Ascending aorta (tissue), 2 donors: ENCODE measurements at places on chromosomes 7 and 10. TPM values are rescaled to one million over a fixed set of nuclear protein-coding genes. Genes with fewer than 3 reads are reported as not detected.

DNA sequence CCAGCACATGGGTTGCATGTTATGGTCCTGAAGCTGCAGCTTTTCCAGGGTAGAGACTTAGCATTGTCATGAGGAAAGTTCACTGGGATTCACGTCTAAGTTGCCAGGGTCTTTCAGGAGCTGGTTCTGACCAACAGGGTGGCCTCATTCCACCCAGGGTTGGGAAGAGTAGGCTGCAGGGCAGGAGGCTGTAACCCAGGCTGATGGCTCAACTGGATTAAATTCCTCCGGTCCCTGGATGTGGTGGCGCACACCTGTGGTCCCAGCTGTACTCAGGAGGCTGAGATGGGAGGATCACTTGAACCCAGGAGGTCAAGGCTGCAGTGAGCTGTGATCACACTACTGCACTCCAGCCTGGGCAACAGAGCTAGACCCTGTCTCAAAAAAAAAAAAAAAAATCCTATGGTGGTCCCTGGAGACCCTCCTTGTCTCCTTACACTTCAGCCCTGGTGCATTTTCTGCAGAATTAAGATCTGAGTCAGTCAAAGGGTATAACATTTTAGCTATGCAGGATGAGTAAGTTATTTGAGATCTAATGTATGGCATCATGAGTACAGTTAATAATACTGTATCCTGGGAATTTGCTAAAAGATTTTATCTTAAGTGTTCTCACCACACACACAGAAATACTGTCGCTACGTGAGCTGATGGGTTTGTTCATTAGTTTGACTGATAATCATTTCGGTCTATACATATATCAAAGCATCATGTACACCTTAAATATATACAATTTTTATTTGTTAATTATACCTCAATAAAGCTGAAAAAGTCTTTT is 44.0 kb downstream of the ASB13 start:
- H3K4me3 ChIP-seq: no peak overlapping the region
- no peaks in the 10 kb centered on the region for H3K36me3 ChIP-seq
- peak overlapping the region; percentile 52 for H3K27ac ChIP-seq
- peaks cover 52% of the 10 kb centered on the region for H3K4me1 ChIP-seq
- DNase-seq: no peak
- H3K27me3 ChIP-seq: no peaks in the 10 kb centered on the region

DNA sequence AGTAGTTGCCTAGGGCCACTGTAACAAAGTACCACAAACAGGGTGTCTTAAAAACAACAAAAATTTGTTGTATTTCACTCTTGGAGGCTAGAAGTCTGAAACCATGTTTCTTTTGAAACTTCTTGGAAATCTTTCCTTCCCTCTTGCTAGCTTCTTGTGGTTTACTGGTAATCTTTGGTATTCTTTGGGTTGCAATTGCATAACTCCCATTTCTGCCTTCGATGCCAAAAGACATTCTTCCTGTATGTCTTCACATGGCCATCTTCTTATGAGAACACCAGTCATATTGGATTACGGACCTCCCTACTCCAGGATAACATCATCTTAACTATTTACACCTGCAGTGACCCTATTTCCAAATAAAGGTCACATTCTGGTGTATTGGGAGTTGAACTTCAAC is 357.4 kb downstream of the PPP1R3A start:
- no peak for DNase-seq
- peak overlapping the region; percentile 39 for H3K27ac ChIP-seq
- no peak overlapping the region for H3K4me3 ChIP-seq
- H3K27me3 ChIP-seq: no peaks in the 10 kb centered on the region
- H3K36me3 ChIP-seq: no peaks in the 10 kb centered on the region

DNA sequence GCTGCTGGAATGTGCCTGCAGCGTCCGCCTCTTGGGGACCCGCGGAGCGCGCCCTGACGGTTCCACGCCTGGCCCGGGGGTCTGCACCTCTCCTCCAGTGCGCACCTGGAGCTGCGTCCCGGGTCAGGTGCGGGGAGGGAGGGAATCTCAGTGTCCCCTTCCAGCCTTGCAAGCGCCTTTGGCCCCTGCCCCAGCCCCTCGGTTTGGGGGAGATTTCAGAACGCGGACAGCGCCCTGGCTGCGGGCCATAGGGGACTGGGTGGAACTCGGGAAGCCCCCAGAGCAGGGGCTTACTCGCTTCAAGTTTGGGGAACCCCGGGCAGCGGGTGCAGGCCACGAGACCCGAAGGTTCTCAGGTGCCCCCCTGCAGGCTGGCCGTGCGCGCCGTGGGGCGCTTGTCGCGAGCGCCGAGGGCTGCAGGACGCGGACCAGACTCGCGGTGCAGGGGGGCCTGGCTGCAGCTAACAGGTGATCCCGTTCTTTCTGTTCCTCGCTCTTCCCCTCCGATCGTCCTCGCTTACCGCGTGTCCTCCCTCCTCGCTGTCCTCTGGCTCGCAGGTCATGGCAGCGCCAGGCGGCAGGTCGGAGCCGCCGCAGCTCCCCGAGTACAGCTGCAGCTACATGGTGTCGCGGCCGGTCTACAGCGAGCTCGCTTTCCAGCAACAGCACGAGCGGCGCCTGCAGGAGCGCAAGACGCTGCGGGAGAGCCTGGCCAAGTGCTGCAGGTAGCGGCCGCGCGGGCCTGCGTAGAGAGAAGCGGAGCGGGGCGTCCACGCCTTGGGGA is 645 bp downstream of the SLC26A4 start:
- H3K4me3 ChIP-seq: peak overlapping the region; percentile 75
- peaks cover 9% of the 10 kb centered on the region for H3K4me1 ChIP-seq
- no peak overlapping the region for H3K27ac ChIP-seq
- H3K27me3 ChIP-seq: no peaks in the 10 kb centered on the region
- H3K36me3 ChIP-seq: no peaks in the 10 kb centered on the region
- no peak for DNase-seq

DNA sequence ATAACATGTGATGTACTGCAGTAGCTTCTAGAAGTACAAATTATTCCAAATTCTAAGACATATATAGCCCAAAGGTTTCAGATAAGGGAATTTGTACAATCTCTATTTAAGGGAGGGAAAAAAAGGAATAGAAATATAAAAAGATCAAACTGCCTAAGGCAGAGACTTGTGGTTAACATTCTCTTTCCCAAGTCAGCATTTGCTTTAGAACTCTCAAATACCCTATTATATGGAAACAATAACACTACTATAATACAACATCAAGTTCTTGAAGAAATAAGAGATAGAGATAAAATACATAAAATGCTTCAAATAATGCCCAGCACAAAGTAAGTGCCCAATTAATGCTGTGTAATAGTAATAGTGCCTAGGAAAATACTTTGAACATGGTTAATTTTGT is 123.1 kb downstream of the CRPPA start:
- no peak overlapping the region for H3K27ac ChIP-seq
- DNase-seq: no peak
- H3K4me3 ChIP-seq: no peak overlapping the region
- H3K27me3 ChIP-seq: no peaks in the 10 kb centered on the region
- H3K36me3 ChIP-seq: no peaks in the 10 kb centered on the region

DNA sequence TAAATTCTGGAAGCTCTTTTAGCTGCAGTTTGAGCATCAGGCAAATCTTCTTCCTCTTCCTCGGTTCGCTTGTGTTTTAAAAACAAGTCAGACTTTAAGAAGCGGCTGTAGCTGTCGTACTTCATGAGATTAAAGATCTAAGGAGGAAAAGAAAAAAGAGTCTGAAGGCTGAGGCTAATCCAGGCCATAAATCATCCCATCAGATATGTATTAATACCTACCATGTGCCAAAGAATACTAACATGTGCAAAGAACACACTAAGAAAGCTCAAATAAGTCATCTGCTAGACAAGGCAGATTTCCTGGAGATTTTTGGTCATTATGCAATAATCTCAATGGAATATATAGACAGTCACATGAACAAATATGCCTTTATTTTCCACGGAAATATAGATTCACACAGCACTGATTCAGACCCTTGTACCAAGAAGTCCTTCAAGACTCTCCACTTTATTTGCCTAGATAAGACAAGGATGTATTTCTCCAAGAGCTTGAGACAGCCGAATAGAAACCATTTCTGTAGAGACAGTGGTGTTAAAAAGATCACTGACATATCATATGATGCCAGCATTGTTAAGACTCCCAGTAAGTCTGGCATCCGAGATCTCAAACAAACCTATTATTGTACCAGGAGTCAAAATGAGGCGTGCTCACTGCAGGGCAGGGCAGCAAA is 42.3 kb downstream of the RGS10 start:
- H3K4me3 ChIP-seq: no peak overlapping the region
- no peaks in the 10 kb centered on the region for H3K27me3 ChIP-seq
- H3K4me1 ChIP-seq: no peaks in the 10 kb centered on the region
- DNase-seq: no peak

DNA sequence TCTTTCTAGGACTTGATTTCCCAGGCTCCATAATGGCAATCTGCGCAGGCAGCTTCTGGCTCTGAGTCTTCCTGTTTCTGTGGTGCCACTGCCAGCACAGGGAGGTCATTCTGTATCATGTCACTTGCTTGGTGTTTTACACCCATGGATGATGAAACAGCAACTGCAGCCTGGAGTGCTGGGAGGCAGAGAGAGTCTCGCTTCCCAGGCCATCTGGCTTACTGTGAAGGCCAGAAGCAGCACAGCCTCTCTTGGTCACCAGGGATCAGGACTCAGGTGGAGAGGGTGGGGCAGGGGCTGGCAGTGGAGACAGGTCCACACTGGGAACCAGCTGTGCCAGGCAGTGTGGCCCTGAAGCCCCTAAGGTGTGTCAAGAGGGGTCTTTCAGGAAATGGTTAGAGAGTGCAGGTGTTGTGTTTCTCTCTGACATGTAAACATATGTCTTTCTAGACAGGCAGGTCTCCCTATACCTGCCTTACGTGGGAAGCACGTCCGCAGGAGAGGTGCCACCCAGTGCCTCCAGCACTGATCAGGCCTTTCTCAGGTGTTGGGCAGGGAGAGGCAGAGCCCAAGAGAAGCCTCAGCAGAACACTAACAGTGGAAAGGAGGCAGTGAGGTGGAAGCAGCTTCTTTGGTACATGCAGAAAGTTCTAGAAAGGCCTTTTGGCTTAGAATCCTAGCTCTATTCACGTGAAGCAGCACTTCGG is 71.4 kb downstream of the INSIG1 start:
- no peaks in the 10 kb centered on the region for H3K36me3 ChIP-seq
- no peak for DNase-seq
- H3K27ac ChIP-seq: no peak overlapping the region
- H3K4me1 ChIP-seq: peaks cover 7% of the 10 kb centered on the region
- no peak overlapping the region for H3K4me3 ChIP-seq
- H3K27me3 ChIP-seq: peaks cover 27% of the 10 kb centered on the region

DNA sequence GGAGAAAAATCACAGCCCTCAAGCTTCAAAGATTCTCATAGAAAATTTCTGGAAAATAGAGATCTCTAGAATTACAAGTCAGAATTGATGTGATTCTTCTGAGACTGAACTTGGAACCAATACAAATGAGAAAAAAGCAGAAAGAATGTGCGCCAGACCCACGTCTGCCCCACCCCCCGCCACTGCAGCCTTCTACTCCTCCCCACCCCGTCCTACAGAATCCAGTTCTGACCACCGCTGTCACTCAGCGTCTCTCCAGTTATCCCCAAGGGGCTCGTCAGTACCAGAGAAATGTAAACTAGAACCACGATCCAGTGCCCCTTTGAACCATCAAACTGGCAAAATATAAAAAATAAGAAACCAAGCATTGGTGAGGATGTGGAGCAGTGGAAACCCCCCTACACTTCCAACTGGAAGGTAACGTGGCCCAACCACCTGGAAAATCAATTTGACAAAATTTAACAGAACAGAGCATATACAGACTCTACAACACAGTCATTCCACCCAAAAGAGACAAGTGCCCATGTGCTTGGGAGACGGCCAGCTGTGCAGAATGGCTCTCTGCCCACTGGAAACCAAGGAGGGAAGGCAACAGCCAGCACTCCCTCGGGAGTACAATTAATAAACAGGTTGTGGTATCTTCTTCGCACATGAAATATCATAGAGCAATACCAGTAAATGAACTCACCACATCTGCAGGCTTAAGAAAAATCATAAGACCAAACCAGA is 397.9 kb downstream of the TNS3 start:
- H3K36me3 ChIP-seq: no peaks in the 10 kb centered on the region
- no peak overlapping the region for H3K4me3 ChIP-seq
- DNase-seq: no peak
- H3K27me3 ChIP-seq: no peaks in the 10 kb centered on the region

- H3K4me3 ChIP-seq: no peak overlapping the region
- no peaks in the 10 kb centered on the region for H3K27me3 ChIP-seq
- no peak for DNase-seq
- H3K36me3 ChIP-seq: no peaks in the 10 kb centered on the region
These were observed 240.8 kb downstream of the CDK14 start for GRCh38 chr7:90836937-90837336.

DNA sequence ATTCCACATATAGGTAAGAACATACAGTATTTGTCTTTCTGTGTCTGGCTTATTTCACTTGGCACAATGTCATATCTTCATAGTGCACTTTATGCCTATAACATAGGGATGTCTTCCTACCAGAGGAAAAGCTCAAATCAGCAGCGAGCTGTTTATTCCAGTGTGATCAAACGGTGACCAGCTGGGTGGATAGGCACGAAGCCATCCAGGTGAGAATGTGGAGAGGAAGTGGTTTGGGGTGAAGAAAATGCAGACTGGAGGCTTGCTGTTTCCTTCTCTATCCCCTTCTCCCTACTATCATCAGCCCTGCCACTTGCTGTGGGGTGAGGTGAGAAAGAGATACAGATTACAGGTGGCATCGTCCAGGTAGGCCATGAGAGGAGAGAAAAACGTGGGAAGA is 52.4 kb downstream of the CHCHD3 start:
- DNase-seq: no peak
- H3K27ac ChIP-seq: peak overlapping the region; percentile 63
- H3K4me1 ChIP-seq: peaks cover 6% of the 10 kb centered on the region
- H3K36me3 ChIP-seq: no peaks in the 10 kb centered on the region
- no peaks in the 10 kb centered on the region for H3K27me3 ChIP-seq
- no peak overlapping the region for H3K4me3 ChIP-seq

- H3K36me3 ChIP-seq: no peaks in the 10 kb centered on the region
- no peaks in the 10 kb centered on the region for H3K4me1 ChIP-seq
- H3K27ac ChIP-seq: no peak within 1 kb of the TSS
- H3K4me3 ChIP-seq: no peak within 1 kb of the TSS
These were observed at the start of gene ABLIM1 for GRCh38 chr10:114658175-114658574. TSS of gene ABLIM1 (minus strand) at chr10:114658275. CDS start at chr10:114658200, 75 bp downstream.

GRCh38 chr10:104577861-104578521 is 63.1 kb upstream of the SORCS3 start:
- no peaks in the 10 kb centered on the region for H3K36me3 ChIP-seq
- no peak overlapping the region for H3K27ac ChIP-seq
- no peaks in the 10 kb centered on the region for H3K27me3 ChIP-seq
- no peaks in the 10 kb centered on the region for H3K4me1 ChIP-seq
- no peak overlapping the region for H3K4me3 ChIP-seq

DNA sequence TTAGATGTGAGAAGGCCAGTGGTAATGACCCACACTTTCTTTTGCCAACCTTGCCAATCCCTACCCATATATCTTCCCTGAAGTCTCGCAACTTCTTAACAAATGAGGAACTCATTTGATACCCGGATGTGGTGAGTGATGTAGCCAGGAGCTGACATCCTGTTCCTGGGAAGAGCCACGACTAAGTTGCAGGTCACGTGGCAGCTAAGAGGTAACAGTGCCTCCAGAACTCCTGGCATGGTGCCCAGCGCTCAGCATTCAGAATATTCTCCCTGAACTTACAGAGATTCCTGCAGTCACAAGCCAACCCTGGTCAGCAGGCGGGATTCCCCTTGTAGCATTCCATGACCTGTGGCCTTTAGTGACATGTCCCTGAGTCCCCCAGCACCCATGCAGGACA is 282.5 kb downstream of the GALNT17 start:
- no peak for DNase-seq
- H3K27ac ChIP-seq: no peak overlapping the region
- H3K4me1 ChIP-seq: no peaks in the 10 kb centered on the region

Gene UCMA
- total RNA-seq: not detected

Gene MYOF
- total RNA-seq: 68.2 TPM

Gene RPEL1
- total RNA-seq: not detected

Gene IFIT1B
- total RNA-seq: not detected

Gene ELMO1
- 40.8 TPM for total RNA-seq

Gene ZMIZ1
- total RNA-seq: 96.2 TPM

Gene AKR1D1
- total RNA-seq: not detected
